ENCODE measurements at places on chromosomes 2 and 18. TPM values are rescaled to one million over a fixed set of nuclear protein-coding genes. Genes with fewer than 3 reads are reported as not detected.

DNA sequence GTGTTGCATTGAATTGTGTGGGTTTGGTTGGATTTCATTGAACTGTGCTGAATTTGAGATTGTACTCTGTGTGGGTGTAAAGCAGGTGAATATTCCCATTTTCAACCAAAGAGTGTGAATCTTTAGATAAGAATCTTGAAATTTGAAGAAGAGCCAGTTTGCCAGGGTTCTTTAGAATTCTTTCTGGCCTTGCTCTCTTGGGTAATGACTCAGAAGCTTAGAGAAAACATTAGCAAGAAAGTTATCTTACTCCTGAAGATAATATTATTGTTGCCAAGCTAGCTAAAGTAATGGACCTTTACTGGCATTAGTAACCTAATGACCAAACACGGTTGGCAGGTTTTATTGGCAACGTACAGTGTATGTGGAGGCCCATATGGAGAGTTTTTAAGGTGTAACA, 46.4 kb upstream of the SIX3 start:
- no peak for DNase-seq

The DIS3L2 gene
- 22.2 TPM for total RNA-seq

GRCh38 chr18:58687871-58688308, 16.6 kb downstream of the MALT1 start:
- no peak for DNase-seq

GRCh38 chr2:238322001-238322411, 1.7 kb downstream of the TRAF3IP1 start:
- DNase-seq: no peak

DNA sequence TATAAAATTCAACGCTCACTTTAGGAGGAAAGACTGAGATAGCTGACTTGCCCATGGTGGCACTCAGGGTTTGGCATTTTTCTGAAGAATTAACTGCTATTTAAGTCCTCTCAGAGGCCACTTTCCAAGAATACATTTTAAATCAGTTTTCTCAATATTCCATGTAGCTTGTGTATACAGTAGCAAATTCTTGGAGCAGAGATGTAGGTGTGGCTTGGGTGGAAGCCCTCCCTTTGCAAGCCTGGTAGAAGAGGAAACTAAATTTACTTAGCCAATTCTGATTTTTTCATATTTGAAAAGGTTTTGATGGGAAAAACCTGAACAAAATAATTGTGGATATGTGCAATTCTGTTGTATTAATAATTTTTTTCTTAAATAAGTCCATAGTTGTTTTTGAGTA, 14.0 kb upstream of the ITGAV start:
- no peak for DNase-seq

- DNase-seq: no peak
Measured at GRCh38 chr2:103268841-103269498, 507.1 kb downstream of the TMEM182 start.

DNA sequence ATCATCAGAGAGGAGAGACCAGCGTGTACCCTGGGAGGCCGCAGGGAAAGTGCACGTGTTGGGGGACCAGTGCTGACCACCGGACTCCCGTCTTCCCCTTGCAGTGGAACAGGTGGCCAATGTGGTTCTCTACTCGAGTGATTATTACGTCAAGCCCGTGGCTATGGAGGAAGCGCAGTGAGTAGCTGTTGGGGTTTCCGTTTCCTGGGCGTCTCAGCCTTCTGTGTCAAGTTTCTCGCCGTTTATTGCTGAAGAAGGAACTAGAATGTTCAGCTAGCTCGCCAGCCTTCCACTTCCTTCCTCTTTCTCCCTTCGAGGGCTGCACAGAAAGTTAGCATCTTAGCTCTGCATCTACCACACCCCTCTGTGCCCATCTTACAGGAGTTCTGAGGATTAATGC, 22.8 kb upstream of the DGKD start:
- no peak for DNase-seq

DNA sequence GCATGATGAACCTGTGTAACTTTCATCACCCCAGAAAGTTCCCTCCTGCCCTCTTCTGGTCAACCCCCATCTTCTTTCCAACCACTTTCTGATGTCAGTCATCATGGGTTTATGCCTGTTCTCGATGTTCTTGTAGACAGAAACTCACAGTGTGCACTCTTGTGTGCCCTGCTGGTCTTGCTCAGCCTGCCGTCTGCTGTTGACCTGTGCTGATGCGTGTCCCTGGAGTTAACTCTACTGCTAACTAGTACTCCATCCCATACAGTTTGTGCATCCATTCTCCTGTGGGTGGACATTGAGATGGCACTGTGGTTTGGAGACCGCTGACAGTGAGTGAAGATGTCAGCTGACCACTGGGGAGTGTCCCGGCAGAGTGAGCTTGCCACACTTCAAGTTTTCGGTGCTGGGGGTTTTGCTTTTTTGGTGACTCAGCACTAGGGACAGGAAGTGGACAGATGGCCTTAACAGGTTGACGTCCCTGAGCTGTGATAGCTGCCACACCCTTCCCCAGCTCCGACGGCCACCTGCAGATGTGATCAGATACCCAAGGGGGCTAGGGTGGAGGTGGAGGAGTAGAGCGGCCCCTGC, 14.8 kb downstream of the KLHL29 start:
- no peak for DNase-seq

DNA sequence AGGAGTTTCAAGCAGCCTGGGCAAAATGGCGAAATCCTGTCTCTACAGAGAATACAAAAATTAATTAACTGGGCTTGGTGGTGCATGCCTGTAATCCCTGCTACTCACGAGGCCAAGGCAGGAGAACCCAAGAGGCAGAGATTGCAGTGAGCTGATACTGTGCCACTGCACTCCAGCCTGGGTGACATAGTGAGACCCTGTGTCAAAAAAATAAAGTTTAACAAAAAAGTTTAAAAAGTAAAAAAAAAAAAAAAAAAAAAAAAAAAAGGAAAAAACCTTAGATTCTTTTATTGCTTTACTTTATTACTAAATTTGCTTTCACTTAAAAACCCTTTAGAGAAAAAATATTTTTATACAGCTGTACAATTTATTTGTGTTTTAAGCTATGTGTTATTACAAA, 10.7 kb downstream of the CREB1 start:
- DNase-seq: no peak

The ALLC gene
- total RNA-seq: not detected

DNA sequence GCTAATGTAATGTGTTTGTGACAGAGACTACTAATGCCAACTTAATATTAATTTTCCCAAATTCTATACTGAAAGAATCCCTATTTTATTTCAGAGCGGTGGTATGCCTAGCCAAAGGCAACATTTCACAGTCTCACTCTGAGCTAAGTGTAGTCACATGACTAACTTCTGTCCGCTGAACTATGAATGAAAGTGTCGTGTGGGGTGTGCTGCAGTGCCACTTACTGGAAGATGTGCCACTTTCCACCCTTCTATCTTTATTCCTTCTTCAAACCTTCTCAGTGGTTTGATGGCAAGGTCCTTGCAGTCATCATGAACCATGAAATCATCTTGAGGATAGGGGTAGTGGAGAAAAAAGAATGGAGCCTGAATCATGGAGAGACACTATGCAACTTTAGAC, 47.3 kb upstream of the C1D start:
- DNase-seq: no peak

GRCh38 chr18:58314284-58314683, 270.3 kb downstream of the NEDD4L start:
- no peak for DNase-seq

The EMX1 gene
- not detected for total RNA-seq

DNA sequence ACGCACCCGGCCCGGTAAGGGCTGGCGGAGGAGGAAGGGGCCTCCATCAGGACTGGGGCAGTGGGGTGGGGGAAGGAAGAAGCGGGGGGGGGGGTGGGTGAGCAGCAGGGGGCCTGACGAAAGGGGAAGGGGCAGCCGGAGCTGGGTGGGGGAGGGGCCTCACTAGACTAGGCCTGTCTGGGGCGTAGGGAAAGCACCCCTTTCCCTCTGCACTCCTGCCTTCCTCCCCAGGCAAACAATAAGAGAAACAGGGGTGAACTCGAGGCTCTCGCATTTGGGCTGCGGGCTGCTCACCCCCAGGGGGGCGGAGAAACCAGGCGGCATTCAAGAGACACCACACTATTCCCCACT, 82.7 kb upstream of the POMC start:
- no peak for DNase-seq

- DNase-seq: no peak
Measured at GRCh38 chr2:50143822-50144575, 887.9 kb downstream of the NRXN1 start.

- no peak for DNase-seq
Measured at GRCh38 chr2:75833386-75833785, 122.7 kb upstream of the GCFC2 start.

The FIGN gene
- total RNA-seq: 8.2 TPM

The RTP5 gene
- not detected for total RNA-seq
